SW 1271 (cell line): ENCODE measurements at places on chromosomes 1 and 21.

DNA sequence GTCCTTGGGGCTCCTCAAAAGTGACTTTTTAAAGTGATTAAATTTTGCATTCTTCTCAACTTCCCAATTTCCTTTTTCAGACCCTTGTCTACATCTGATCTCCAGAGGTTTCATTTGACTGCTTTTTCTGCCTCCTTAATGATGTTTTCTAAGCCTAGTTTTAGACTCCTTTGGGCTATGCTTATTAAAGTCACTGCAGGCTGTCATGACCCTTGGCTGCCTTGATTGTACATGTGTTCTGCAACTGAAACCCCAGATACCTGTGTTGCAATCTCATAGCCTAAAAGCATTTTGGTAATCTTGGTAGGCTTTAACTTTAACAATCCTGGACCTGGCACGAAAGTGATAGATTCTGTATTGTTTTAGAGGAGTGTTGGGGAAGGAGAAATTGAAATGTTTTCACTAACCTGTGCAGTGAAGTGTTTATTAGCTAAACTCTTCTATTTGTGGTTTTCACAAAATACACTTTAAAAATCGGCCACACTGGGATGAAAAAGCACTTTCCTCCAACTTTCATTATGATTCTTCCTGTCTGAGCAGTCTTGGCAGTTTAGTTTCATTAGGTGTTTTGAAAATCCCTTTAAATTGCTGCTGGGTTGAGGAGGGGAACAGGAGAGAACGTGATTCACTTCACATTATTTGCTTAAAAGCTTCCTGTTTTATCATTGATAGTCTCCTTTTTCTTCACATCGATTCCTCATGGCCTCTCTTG, 4.9 kb downstream of the MACO1 start:
- no peak for DNase-seq

GRCh38 chr21:44762221-44763049, 39.2 kb downstream of the UBE2G2 start:
- DNase-seq, result no peak

DNA sequence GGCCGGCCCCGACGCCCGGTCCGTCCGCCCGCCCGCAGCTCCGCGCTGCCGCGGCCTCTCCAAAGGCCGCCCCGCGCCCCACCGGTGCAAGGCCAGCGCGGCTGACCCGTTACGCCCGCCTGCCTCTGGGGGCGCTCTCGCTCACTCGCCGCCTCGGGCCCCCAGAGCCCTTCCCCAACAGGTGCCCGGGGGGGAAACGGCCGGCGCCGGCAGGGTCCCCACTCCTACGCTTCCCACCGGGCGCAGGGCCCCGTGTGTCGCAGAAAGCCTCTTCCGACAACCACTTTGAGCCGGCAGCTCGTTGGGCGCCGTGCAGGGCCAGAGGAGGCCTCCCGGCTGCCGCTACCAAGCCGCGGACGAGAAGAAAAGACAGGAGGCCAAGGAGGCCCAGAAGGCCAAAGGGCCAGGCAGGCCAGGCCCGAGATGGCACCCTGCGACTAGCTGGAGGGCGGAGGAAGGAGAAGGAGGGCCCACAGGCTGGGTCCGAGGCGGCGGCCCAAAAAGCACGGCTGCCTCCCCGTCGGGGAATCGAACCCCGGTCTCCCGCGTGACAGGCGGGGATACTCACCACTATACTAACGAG, 64.9 kb upstream of the FCGR2A start:
- DNase-seq, result no peak

GRCh38 chr1:201559679-201560162, 20.8 kb downstream of the NAV1 start:
- DNase-seq, result peak; percentile 37

GRCh38 chr1:167474191-167474641, 44.1 kb downstream of the CD247 start:
- no peak for DNase-seq

- DNase-seq, result no peak
Observed at GRCh38 chr1:165954940-165955339, 127.5 kb downstream of the UCK2 start.

- no peak for DNase-seq
Observed at GRCh38 chr1:178335426-178335825, 161.3 kb downstream of the CLEC20A start.

DNA sequence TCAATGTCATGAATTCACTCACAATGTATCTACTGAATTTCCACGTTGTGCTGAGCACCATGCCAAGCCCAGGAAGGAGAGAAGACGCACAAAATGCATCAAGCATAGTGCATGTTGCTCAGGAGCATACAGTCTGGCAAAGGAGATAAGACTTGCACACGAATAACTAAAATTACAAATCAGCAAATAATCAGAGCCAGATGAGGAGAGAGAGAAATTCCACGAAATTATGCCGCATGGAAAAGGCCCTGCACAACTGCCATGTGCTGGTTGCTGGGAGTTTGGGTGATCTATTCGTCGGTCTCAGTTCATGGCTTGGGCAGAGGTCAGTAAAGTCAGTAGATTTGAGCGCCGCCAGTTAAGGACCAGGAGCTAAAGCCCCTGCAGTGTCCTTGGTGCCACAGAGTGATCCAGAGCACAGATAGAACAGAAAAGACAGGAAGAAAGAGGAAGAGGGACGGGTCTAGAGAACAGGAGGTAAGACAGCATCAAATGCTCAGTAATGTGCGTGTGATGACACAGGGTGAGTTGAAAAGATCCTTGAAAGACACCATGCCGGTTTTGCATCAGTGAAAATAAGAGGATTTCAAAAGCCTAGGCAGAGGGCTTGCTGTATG, 55.1 kb upstream of the ZNF281 start:
- no peak for DNase-seq

DNA sequence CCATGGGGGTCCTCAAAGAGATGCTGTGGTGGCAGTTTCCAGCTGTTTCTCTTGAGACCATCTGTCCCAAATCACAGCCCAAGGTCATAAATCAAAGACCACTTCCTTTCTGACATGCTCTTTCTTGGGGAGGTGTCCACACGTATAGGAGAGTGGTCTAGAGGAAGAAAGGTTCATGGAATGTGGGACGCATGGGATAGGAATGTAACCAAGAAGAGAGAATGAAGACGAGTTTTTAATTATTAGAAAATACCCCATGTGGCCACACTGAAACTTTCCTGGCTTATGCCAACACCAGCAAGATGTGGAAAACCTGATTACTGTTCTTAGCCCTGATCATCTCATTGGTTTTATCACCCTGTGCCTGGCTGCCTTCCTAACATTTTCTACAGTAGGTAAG, 124.2 kb upstream of the IFFO2 start:
- no peak for DNase-seq

- no peak for DNase-seq
Observed at GRCh38 chr1:197422993-197423392, 154.9 kb downstream of the CRB1 start.

- DNase-seq, result peak; percentile 74
Observed at GRCh38 chr1:158019171-158019868, 25.9 kb downstream of the KIRREL1 start.

DNA sequence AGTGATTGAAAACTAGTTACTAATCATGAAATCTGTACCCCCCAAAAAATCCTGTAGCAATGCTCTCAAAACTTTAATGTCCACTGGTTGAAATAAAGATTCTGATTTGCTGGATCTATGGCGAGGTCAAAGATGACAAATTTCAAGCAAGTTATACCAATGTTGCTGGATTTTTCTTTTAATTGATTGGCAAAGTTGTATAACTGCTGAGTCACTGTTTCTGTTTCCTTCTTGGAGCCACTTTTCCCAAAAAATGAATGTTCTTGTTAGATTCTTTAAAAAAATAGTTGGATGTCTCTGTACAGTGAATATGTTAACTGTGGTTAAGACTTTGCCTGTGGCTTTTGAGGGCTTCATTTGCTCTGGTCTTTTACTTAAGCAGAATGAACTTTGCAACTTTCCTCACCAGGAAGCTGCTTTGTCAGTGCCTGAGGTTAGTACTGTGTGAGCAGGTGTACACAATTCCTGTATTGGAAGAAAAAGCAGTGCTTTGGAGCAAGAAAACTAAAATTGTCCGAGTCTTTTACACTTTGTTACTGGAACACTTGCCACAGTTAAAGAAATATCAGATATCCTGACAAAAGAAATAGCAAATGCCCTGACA, 1211.9 kb downstream of the MRPL39 start:
- no peak for DNase-seq

GRCh38 chr1:185843297-185843869, 109.2 kb downstream of the HMCN1 start:
- DNase-seq, result no peak

GRCh38 chr1:32307324-32307723, 15.4 kb downstream of the HDAC1 start:
- DNase-seq, result no peak

GRCh38 chr1:75233302-75233929, 99.2 kb downstream of the LHX8 start:
- DNase-seq, result no peak

GRCh38 chr21:45080232-45080631, 5.9 kb downstream of the ADARB1 start:
- DNase-seq, result no peak

DNA sequence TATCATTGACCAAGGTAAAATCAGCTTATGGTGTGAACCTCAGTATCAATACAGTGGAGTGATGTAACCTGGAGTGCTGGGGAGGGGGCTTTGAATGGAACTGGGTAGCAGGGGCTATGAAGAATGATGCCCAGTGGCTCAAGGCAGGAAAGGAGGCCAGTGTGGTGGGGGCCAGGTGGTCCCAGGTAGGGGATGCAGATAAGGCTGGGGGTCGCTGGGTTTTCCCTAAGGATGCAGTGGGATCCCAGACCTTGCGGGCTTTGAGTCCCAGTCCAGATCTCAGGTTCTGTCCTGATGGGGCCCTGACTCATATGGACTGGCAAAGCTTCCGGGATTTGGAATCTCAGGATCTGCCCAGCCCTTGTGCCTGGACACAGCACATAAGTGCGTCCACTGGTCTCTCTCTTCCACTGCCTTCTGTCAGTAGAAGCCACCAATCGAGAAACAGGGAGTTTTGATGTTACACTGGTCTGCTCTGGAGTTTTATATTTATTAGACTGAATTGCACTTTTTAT, 52.0 kb downstream of the S100B start:
- no peak for DNase-seq

- DNase-seq, result no peak
Observed at GRCh38 chr1:182668521-182669054, 15.8 kb downstream of the RGS8 start.
